ENCODE measurements at places on chromosomes 13 and 19. TPM values are rescaled to one million over a fixed set of nuclear protein-coding genes. Genes with fewer than 3 reads are reported as not detected.

The ZFP14 gene
- total RNA-seq: 21.2 TPM

The SLC1A6 gene
- total RNA-seq: not detected

The FCGBP gene
- 79.4 TPM for total RNA-seq

The SMIM44 gene
- total RNA-seq: not detected

The TLE5 gene
- total RNA-seq: 876 TPM

The PSPC1 gene
- 81.0 TPM for total RNA-seq

The DENND1C gene
- 105 TPM for total RNA-seq

The TPM4 gene
- 94.7 TPM for total RNA-seq

The FLT3 gene
- total RNA-seq: not detected

The HCST gene
- 75.2 TPM for total RNA-seq

The SUGT1 gene
- total RNA-seq: 40.4 TPM

GRCh38 chr13:111516712-111517640, 196.5 kb downstream of the TEX29 start:
- no peak for DNase-seq

DNA sequence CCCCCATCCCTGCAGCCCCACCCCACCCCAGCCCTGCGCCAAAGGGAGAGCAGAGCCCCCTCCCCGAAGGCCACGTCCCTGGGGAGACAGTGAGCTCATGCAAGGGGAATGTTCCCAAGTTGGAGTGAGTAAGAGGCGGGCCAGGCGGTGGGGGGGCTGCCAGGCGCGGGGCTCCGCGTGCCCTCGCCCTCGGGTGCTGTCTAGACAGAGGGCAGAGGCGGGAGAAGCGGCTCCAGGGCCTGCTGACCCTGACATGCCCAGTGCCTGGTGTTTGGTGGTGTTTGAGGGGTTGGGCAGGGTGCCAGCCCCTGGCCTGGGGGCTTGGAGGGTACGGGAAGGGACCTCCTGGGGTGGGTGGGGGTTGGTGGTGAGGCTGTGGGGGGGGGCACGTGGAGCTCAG, 1.0 kb downstream of the FSTL3 start:
- DNase-seq: no peak

GRCh38 chr13:54373211-54373610, 1344.6 kb downstream of the OLFM4 start:
- no peak for DNase-seq

GRCh38 chr13:107942030-107942617, 273.2 kb downstream of the LIG4 start:
- no peak for DNase-seq

DNA sequence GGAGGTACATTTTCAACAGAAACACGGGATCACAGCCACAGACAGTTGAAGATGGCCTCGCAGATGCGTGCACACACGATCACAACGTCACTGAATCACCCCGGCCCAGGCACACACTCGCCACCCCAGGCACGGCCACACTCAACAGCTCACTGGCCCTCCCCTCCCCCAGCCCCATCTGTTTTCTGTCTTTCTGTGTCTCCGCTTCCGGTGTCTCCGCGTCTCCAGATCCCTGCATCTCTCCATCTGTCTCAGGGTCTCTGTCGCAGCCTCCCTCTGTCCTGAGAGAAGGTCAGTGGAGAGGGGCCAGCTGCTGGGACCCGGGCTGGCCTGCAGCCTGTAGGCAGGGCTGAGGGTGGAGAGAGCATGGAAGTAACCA, 3.8 kb upstream of the ATP1A3 start:
- DNase-seq: no peak

DNA sequence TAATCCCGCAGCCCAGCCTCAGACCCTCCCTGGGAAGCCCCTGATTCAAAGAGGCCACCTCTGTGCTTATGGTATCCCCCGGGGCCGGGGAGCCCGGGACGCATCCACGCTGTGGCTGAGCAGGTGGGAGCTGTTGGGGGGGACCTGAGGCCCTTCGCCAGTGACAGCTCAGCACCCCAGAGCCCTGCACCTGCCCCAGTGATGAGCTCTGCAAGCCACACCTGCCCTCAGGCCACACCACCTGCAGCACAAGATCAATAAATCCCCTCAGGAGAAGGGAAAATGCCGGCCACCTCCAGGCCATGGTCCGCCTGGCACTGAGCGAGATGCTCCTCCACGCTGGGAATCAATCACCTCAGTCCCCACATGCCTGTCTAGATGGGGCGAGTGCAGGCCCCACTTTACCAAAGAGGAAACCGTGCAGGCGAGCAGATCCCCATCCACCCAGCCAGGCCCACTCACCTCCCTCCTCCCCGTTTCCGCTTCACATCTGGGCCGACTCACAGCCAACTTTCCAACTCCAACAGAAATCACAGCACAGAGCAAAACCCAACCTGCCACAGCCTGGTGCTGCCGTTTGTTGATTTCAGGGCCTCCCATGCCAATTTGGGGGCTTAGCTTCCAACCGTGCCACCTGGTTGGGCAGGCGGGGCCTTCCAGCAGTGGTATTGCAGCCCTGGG, 12.8 kb downstream of the MOB3A start:
- peak; percentile 77 for DNase-seq

DNA sequence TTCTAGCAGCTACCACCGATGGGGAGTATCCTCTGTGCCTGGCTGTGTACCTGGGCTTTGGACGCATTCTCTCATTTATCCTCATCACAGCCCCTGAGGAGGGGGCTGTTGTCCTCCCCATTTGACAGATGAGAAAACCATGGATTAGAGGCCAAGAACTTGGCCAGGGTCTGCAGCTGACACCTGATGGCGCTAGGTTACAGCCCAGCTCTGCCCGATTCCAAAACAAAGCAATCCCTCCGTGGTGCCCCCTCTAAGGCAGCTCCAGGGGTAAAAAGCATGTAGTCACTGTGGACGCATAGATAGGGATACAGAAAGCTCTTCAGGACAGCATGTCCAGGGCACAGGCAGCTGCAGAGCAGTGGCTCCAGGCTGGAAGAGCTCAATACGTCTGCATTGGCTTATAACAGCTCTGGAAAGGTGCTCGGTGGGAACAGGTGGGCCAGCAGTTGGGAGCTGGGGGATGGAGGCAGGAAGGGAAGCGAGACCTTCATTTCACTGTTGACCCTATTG, 35.4 kb upstream of the UQCRFS1 start:
- DNase-seq: no peak

GRCh38 chr19:48713041-48713863, 6.3 kb downstream of the MAMSTR start:
- DNase-seq: no peak

DNA sequence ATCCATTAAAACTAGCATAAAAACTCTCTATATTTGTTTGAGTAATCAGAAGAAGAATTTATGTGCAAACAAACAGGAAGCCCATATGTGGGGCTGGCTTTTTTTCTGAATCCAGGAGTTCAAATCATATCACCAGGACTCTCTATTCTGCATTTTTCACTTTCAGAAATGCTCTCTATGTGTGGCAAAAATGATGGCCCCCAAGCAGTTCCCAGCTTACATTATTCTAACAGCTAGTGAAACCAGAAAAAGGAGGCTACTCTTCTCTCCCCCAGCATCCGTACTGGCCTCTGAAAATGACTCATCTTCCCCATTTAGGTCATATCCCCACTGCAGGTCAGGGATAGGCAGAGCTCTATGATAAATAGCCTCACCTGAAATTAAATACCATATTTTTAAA, 20.4 kb downstream of the RBM26 start:
- DNase-seq: peak; percentile 42

- DNase-seq: no peak
Observed at GRCh38 chr13:94776956-94777355, 64.6 kb upstream of the SOX21 start.

DNA sequence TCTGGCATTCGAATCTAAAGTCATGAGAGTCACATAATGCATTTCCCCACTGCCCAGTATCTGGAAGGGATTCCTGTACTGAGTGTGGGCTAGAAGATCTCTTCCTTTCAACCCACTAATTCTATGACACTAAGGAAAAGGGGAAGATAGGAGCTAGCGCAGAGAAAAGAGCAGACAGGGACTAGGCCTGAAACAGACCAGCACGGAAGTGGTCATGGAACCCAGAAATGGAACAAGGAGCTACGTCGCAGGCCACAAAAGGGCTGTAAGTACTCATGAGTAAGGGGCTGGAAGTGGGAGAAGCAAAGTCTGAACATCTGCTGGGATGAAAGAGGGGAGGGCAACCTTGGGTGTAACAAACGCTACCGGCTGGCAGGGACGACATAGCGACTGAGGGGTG, 8.6 kb downstream of the ABCC4 start:
- DNase-seq: no peak

DNA sequence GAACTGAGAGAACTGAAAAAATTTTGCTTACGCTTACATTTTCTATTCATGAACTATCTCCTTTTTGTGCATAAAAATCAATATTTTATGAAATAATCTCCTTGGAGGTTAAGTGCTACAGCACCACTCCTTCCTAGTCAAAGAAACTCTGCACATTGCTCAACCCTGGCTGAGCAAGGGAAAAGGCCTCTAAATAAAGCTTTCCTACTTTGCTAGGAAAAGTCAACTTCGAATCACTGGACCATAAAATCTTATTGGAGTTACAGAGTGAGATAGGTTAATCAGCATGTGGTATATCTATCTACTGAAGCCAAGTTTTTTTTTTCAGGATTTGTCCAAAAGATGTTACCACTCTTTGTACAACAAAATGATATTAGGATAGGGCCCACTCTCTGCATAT, 57.5 kb upstream of the HMGB1 start:
- no peak for DNase-seq

DNA sequence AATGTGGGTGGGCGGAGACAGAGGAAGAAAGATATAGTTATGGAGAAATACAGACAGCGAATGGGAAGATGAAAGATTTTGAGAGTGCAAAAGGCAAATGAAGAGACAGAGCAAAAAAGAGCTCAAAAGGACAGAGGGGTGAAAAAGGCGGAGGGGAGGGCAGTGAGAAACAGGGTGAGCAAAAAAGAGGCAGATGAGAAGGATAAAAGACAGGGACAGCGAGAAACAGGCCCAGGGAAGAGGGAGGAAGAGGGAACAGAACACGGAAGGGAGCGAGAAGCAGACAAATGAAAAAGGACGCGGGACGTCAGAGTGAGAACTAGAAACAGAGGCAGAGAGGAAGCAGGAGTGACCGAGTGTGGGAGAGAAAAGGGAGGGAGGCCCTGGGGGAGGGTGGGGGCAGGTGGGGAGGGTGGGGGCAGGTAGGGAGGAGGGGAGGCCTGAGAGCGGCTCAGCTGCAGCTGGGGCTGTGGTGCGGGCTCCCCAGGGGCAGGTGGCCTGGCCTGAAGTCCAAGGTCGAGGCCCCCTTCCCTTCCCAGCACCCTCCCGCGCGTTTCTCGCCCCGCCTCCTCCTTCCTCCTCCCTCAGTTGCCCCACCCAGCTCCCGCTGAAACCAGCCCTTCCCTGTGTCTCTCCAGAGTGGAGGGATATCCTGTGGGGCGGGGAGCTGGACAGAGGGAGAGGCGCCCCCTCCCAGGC, 2.9 kb downstream of the KLK1 start:
- DNase-seq: no peak

GRCh38 chr19:11273296-11273695, 11.0 kb upstream of the DOCK6 start:
- no peak for DNase-seq

DNA sequence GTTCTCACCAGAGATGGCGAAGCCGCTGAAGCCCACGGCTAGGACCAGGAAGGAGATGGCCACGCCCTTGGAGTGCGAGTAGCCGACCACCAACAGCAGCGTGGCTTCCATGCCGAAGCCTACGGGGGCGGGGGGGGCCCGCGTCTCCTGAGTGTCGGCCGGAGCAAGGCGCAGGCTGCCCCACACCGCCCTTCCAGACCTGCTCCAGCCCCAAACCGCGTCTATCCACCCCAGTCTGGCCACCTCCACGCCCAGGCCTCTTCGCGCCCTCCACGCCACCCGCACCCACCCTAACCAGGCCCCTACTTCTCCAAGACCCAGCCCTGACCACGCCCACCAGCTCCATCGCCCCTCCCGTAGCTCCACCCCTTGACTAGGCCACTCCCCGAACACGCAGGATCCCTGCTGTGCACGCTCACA, 6.2 kb downstream of the GFY start:
- no peak for DNase-seq

DNA sequence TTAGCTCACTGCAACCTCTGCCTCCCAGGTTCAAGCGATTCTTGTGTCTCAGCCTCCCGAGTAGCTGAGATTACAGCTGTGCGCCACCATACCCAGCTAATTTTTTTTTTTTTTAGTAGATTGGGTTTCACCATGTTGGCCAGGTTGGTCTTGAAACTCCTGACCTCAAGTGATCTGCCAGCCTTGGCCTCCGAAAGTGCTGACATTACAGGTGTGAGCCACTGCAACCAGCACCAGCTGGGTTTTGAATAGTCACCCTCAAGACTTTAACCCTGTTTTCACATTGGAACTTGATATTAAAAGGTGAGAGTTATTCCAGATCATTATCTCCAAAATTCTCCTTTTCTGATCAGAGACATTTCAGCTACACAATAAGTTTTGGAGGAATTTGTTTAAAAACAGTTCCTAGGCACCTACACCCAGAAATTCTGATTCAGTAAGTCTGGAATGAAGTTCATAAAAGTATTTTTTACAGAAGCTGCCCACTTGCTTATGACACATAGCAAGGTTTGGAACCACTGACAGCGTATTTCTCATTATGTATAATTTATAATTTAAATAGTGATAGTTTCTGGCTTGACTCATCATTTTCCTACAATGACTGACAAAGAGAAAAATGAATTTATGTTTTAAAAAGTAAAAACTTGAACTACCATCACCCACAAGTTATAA, 417.3 kb downstream of the DIAPH3 start:
- no peak for DNase-seq

GRCh38 chr13:32829269-32829668, 187.0 kb upstream of the KL start:
- DNase-seq: no peak

- no peak for DNase-seq
Observed at GRCh38 chr13:75395066-75395465, 86.9 kb downstream of the TBC1D4 start.

GRCh38 chr19:6767357-6768235, at the start of gene SH2D3A:
Gene SH2D3A, minus strand, starts transcription at chr19:6767435. Its CDS starts 3,687 bp downstream, at chr19:6763748.
- peak; percentile 96 for DNase-seq

- DNase-seq: no peak
Observed at GRCh38 chr13:88456151-88456550, 785.0 kb downstream of the SLITRK5 start.

DNA sequence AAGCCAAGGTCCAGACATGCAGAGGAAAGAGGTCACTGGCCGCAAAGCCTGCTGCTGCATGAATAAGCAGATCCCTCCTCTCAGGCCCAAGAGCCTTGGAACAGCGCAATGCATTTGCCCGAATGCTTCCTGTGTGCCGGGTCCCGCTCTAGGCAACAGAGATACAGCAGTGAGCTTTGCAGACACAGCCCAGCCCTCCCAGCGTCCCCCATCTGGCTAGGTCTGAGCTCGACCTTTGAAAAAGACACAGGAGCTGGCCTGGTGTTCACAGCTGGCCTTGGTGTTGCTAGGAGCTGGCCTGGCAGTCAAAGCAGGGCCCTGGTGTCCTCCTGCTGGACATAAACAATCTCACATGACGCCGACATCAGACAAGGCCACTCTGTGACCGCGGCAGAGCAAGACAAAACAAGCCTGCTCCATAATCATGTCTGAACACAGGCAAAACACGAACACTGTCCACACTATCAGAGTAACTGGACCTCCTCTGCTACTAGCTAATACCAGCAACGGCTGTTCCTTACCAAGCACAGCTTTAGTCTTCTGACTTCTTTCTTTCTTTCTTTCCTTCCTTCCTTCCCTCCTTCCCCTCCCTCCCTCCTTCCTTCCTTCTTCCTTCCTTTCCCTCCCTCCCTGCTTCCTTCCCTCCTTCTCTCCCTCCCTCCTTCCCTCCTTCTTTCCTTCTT, 5.7 kb upstream of the PEX11G start:
- DNase-seq: no peak
